ENCODE measurements at places on chromosomes 16 and 17.

- no peak for DNase-seq
These were observed 223.1 kb downstream of the MAP2K6 start for GRCh38 chr17:69637446-69638156.

DNA sequence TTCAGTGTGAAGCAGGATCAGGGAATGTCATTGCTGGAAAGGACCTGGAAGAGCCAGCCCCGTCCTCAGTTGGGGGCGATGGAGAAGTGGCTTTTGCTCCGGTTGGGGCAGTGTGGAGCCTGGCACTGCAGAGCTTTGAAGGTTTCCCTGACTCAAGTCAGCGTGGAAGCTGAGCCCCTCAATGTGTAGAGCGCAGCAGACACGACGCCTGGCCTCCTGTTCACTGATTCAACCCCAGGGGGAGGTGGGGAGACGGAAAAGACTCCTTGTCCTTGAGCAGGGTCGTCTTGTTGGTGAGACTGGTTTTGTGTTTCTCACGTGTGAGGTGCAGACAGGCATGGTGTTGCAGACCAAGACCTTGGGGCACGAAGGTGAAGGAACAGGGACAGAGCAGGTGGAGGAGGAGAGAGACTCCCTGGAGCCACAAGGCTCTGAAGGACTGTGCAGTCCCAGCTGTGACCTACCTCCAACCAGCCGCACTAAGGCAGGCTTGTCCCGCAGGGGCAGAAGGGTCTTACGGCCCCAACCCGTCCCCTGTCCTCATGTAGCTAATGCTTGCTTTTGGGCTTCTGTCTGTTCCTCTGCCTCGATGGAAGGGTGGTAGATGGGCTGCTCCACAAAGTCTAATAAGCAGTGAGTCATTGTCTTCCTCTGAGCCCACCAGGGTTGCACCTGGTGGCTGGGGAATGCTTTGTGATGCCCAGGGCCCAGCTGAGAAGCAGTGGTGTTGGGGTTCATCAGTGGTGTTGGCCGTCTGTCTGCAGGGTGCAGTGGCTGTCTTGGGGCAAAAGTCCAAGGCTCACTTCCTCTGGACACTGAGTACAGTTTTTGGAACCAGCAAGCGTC, 47.8 kb downstream of the MPRIP start:
- DNase-seq: no peak

- DNase-seq: no peak
These were observed 1.5 kb upstream of the FAAP100 start for GRCh38 chr17:81553616-81554181.

- DNase-seq: no peak
These were observed 417.1 kb downstream of the TMEM114 start for GRCh38 chr16:8173111-8173644.

GRCh38 chr17:29766796-29767327, 144.2 kb upstream of the CORO6 start:
- no peak for DNase-seq

DNA sequence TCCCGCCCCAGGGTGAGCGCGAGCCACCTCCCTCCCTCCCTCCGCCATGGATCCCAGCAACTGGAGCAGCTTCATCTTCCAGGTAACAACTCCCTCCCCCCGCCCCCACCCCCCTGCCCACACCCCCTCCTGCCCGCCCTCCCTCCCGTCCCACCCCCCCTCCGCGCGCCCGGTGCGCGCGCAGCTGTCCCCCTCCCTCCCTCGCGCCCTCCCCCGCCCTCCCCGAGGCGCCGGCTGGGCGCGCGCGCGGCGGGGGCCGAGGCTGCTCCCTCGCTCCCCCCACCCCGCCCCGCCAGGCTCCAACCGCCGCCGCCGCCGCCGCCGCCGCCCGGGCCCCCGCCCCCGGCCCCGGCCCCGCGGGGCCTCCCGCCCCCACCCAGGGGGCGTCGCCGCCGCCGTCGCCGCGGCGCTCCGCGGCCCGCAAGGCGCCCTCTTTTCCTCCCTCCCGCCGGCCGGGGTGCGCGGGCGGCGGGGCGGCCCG, at the start of gene MAZ:
MAZ (plus strand) TSS at position 431 of the 481 bp plus-strand sequence. CDS start 173 bp downstream, outside the sequence.
- DNase-seq: no peak

GRCh38 chr16:78620291-78620690, 520.8 kb downstream of the WWOX start:
- DNase-seq: no peak

DNA sequence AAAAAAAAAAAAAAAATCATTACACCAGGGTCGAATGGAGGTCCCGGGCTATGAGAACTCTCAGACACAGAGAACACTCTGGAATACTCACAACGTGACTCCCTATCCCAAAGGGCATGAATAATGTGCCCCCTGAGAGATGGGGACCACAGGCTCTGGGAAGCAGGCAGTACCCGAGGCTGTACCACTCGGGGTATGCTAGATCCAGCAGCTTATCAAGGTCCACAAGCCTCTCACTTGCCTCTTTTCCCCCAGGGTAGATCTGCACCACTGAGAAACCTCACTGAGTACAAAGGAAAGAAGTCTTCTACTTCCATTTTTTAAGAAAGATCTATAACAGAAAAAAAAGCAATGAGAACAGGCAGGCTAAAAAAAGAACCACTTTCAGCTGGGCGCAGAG, 40.5 kb downstream of the WDR59 start:
- no peak for DNase-seq

- DNase-seq: no peak
These were observed 53.6 kb upstream of the ATF7IP2 start for GRCh38 chr16:10332241-10332640.

- DNase-seq: no peak
These were observed 240.7 kb downstream of the CDH13 start for GRCh38 chr16:82867485-82867884.

DNA sequence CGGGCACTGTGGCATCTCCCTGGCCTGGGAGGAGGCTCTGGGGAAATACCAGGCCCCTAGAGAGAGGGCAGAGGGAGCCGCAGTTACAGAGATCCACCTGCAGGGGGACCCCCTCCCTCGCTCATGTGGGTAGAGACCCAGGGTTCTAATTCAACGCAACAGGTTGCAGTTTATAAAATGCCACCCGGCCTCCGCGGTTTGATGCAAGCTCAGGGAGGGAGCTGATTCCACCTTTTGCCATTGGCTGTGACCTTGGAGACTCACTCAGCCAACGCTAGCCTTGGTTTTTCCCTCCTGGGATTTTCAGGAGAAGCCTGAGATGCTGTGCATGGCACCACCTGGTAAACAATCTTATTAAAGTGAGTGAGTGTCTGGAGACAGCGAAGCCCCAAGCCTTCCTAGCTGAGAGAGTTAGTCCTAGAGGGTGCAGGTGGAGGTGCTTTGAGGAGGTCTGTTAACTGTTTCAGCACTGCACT, 12.1 kb downstream of the TTLL6 start:
- peak; percentile 51 for DNase-seq

DNA sequence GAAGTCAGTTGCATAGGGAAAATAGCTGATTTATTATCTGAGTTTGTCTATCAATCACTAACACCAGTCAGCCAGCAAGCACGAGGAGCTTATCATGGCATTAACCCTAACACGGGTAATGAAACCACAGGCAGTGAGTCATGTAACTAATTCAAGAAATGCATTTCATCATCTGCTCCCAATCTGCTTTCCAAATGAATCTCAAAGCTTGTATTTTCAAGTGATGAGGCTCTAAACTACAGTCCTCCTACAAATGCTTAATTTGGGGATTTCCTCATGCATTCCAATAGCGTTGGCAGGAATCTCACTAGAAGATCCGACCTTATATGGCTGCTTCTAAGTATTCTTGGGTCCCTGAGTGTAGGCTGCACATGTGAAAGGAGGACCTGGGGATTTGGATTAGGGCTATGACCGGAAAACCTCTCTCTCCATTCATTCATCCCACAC, 118.4 kb upstream of the HSBP1 start:
- DNase-seq: no peak

- DNase-seq: no peak
These were observed 14.2 kb downstream of the CX3CL1 start for GRCh38 chr16:57386381-57386951.

- no peak for DNase-seq
These were observed 13.0 kb downstream of the RIPOR1 start for GRCh38 chr16:67541391-67542263.

GRCh38 chr17:75073618-75074047, 14.1 kb upstream of the SLC16A5 start:
- no peak for DNase-seq

- peak; percentile 51 for DNase-seq
These were observed 14.3 kb downstream of the RAPGEFL1 start for GRCh38 chr17:40191237-40192208.

- DNase-seq: no peak
These were observed 236.7 kb upstream of the TNRC6C start for GRCh38 chr17:77721846-77722160.

- no peak for DNase-seq
These were observed 71.6 kb downstream of the C17orf67 start for GRCh38 chr17:56762144-56762543.

- DNase-seq: no peak
These were observed 4.4 kb upstream of the EIF4A3 start for GRCh38 chr17:80151333-80151732.

- DNase-seq: no peak
These were observed 38.7 kb upstream of the IL21R start for GRCh38 chr16:27363246-27363632.

- no peak for DNase-seq
These were observed 6.4 kb downstream of the CLCN7 start for GRCh38 chr16:1468426-1468810.

GRCh38 chr17:72692676-72693075, 399.8 kb downstream of the SLC39A11 start:
- DNase-seq: no peak

- no peak for DNase-seq
These were observed 411.7 kb downstream of the HS3ST3B1 start for GRCh38 chr17:14712611-14713021.

DNA sequence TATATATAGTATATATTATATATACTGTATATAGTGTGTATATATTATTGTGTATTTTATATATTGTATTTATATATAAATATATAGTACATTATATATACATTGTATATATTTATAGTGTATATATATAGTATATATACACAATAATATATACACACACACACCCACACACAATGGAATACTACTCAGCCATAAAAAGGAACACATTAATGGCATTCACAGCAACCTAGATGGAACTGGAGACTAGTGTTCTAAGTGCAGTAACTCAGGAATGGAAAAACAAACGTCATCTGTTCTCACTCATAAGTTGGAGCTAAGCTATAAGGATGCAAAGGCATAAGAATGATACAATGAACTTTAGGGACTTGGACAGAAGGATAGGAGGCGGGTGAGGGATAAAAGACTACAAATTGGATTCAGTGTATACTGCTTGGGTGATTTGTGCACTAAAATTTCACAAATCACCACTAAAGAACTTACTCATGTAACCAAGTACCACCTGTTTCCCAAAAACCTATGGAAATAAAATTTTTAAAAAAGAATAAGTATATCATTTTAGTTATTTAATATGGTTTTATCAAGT, 201.9 kb upstream of the CDH11 start:
- DNase-seq: no peak

DNA sequence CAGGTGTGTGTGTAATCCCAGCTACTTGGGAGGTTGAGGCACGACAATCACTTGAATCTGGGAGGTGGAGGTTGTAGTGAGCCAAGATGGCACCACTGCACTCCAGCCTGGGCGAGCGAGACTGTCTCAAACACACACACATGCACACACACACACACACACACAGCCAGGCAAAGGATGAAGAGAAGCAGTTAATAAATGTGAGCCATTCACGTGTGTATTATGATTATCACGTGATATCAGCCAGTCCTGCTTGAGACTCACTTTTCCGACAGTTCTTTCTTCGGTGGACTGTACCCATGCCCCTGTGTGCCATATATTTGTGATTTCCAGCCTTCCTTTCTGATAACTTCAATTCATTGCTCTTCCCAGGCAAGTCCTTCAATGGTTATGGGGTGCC, 119.3 kb downstream of the PRKCB start:
- no peak for DNase-seq

- DNase-seq: no peak
These were observed 34.6 kb downstream of the PLCG2 start for GRCh38 chr16:81813648-81814047.

DNA sequence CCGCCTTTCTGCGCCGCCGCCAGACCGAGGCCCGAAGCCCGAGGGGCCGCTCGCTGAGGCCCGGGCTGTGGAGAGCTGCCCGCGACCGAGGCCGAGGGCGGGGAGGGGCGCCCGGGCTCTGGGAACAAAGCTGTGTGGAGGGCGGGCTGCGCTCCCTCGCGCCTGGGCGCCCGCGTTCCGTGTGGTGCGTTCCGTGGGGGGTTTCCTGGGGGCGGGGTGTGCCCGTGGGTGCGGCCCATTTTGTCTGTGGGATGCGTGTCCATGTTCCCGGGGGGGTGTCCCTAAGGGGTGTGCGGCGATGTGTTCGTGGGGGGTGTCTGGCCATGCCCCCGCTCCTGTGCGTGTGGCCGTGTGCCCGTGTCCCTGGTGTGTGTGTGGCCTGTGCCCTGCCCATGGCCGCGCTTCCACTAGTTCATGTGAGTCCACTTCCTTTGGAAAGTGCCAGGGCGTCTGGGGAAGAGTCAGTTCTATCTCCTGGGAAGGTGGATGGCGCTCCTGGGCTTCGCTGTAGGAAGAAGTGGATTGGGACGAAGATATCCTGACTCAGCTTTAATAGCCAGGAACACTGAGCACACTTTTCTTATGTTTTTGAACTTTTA, 520 bp downstream of the JPT2 start:
- peak; percentile 29 for DNase-seq

DNA sequence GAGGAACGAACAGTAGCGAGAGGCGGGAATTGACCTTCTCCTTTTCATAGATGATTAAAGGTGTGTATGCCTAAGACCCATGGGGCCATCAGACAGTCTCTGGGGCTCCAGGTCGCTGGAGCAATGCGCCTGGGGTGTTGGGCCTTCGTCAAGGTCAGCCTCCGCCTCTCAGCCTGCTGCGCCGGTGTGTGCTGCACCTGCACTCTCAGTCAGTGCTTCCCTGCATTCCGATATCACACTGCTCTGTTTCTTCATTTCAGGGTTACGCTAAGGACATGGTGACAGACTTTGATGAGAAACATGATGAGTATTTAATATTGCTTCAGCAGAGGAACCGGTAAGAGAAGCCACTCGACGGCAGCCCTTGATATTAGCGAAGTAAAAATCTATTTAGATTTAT, 68.2 kb downstream of the KATNIP start:
- DNase-seq: no peak

DNA sequence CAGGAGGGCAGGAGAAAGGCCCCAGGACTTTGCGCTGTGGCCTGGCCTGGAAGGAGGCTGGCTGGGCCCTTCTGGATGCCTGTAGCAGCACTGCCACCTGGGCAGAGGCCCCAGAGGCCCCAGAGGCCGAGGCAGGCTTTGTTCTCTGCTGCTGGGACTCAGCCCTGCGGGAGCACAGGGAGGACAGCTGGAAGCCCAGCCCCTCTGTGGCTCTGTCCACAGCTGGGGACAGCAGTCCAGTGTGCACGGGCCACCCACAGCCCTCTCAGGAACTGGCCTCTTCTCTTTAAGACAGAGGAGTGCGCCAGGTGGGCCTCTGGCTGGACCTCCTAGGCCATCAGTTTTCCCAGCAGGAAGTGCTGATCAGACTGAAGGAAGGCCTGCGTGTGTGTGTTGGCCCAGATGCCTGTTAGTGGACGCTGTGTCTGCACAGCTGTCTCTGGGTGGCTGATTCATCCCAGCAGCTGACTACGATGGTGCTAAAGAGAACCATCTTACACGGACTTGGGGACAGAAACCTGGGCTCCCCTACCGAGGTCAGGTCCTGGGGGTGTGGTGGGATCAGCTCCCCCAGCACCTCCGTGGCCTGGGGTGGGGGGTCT, 26.9 kb upstream of the ZNF750 start:
- no peak for DNase-seq

GRCh38 chr17:37607637-37608331, 1.4 kb downstream of the SYNRG start:
- no peak for DNase-seq

- DNase-seq: no peak
These were observed 36.0 kb upstream of the ICAM2 start for GRCh38 chr17:64056269-64057005.
